ENCODE measurements at places on chromosomes 4 and X. TPM values are rescaled to one million over a fixed set of nuclear protein-coding genes. Genes with fewer than 3 reads are reported as not detected.

The PDE6B gene
- 3.3 TPM for total RNA-seq

The CSTF2 gene
- 16.4 TPM for total RNA-seq

The PAGE4 gene
- total RNA-seq, result not detected

The TCEAL7 gene
- 7.6 TPM for total RNA-seq

The FGF5 gene
- 2.1 TPM for total RNA-seq

The RHOXF2B gene
- total RNA-seq, result not detected

The MTMR8 gene
- total RNA-seq, result 0.95 TPM

The AP1S2 gene
- total RNA-seq, result 15.4 TPM

The USP17L27 gene
- total RNA-seq, result not detected

Data from hair follicular keratinocyte (primary cell).